ENCODE measurements at places on chromosomes 5 and 9. TPM values are rescaled to one million over a fixed set of nuclear protein-coding genes. Genes with fewer than 3 reads are reported as not detected.

- DNase-seq = no peak
Measured at GRCh38 chr5:95973793-95974325, 12.2 kb upstream of the ELL2 start.

DNA sequence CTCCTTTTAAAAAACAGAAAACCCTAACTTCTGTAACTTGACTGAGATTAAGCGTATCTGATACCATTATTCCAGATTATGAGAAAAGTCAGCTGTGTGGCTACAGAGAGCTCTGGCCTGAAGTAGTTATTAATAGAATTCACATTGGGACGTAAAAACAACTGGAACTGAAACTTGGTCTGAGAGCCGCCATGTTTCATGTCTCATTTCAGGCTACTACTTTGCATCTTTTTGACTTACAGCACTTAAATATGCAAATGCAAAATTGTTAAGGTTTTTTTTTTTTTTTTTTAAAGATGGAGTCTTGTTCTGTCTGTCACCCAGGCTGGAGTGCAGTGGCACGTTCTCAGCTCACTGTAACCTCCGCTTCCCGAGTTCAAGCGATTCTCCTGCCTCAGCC, 25.2 kb downstream of the MAP3K1 start:
- no peak for DNase-seq

DNA sequence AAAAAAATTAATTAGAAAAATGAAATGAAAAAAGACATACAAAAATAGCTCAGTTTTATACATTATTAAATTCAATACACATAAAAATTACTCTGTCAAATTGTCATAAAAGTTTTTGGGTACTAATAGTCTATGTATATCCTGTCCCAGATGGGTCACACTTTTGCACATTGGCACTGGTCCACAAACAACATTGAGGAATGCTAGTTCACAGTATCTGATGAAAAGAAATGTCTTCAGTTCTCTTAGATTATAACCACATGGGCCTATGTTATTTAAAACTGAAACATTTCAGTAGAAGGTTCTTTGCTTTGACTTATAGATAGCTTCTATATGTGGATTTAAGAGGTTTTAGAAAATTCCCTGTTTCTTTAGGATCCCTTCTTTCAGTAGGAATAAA, 39.8 kb downstream of the LNPEP start:
- no peak for DNase-seq

Gene C9orf153
- total RNA-seq = 0.23 TPM

GRCh38 chr5:39218482-39219402, 621 bp downstream of the FYB1 start:
- no peak for DNase-seq

GRCh38 chr5:8349855-8350254, 480.9 kb downstream of the MTRR start:
- no peak for DNase-seq

Gene CARTPT
- total RNA-seq = not detected

Gene TEX48
- total RNA-seq = not detected

DNA sequence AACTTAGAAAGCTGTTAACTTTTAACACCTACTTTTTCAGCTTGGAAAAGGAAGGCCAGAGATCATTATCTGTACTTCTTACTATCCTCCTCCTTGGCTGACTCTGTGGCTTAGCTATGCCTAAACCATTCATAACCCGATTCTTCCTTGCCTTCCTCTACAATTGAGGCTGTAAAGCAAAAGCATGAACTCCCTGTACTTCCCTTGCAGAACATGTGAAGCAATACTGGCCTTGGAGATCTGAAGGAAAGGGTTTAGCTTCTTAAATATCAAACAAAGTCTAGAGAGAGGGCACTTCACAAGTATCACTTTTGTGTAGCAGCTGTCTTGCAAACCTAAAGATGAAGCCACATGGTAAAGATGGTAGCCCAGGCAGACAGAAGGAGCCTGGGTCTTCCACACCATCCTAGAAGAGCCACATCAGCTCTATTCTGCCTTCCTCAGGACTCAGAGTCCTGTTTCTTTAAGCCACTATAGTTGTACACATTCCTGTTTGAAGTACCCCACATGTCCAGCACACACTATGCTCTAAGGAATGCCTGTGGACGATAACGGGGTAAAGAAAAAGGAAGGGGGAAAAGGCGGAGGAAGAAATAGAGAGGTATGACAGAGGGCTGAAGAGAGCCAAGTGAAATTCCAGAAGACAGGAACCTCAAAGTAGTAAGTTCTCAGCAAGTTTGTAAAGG, 169.2 kb downstream of the SLIT3 start:
- DNase-seq = no peak

- DNase-seq = peak; percentile 69
Measured at GRCh38 chr9:14428781-14429230, 114.9 kb upstream of the NFIB start.

Gene CDHR2
- 0.35 TPM for total RNA-seq

Gene IFNK
- total RNA-seq = not detected

Gene TMEM171
- 0.43 TPM for total RNA-seq

GRCh38 chr5:6480133-6481051, 31.7 kb downstream of the UBE2QL1 start:
- no peak for DNase-seq

GRCh38 chr5:33850100-33850594, 41.6 kb downstream of the ADAMTS12 start:
- DNase-seq = no peak

GRCh38 chr5:120101771-120102170, 362.3 kb upstream of the PRR16 start:
- no peak for DNase-seq

DNA sequence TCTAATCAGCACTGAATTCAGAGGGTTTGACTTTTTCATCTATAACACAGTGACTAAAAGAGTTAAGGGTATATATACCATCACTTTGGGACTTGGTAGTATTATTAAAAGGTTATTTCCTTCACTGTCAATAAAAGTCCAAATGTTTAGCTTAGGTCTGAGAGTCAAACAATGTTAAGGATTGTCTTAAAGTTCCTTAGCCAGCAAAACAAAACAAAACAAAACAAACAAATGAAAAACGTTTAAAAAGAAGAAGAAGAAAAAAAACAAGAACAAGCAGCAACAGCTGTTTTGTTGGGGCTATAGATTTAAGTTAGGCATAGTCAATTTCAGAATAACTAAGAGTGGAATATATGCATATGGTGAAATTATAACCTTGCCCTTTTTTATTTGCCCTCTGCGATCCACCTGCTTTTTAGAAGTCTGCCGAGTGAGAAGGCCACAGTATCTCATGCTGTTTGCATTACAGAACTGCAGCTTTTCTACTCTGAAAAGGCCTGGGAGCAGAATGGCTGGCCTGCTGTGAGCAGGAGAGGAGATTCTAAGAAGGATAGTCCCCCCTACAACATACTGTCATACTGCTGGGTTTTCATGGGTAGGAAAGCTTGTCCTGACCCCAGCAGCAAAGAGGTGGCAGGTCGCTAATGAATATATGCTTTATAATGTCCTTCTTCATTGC, 141.7 kb downstream of the NTRK2 start:
- DNase-seq = no peak

GRCh38 chr5:124902097-124902821, 155.8 kb upstream of the ZNF608 start:
- DNase-seq = no peak

DNA sequence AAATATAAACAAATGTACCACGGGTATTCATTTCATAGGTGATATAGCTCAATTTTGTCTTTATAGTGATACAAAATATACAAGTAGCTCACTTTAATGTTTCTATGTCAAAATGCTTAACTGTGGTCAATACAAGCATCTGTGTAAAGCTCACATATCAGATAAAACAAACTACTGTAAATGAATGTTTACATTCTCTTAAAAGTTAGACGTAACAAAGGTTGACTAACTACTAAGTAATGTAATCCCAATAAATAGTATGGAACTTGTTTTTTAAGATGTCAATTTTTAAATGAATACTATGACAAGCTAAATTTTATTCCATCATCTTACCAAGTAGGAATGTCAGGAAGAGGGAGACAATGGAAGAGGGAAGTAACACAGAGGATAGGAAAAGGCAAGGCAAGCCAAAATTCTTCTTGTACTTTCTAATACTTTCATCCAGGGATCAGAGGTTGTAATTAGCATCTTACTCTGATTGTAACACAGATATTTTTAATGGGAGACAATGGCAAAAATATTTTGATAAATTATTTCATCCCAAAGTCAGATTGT, 105.5 kb downstream of the STRBP start:
- DNase-seq = no peak

GRCh38 chr5:135170500-135170899, 136.5 kb upstream of the PITX1 start:
- DNase-seq = no peak

Gene CTXN3
- total RNA-seq = not detected

DNA sequence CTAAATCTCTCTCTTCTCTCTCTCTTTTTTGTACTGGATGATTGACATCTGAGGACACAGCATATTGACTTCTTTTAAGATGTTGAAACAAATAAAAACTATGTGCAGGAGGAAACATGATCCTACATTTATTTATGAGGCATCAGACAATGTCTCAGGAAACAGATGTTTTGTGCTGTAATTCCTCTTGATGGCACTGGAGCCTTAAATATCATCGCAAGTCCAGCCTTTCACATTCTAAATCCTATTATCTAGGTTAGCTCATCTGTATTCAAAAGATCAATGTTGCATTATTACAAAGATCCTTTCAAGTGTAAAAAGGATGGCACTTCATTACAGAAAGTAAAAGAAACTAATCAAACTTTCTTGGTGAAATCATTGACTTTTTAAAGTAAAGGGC, 63.9 kb downstream of the MAT2B start:
- DNase-seq = no peak

- peak; percentile 67 for DNase-seq
Measured at GRCh38 chr9:841371-842209, at the start of gene DMRT1. DMRT1 (plus strand) TSS chr9:841697; CDS start chr9:841839, 142 bp downstream.

Gene FGF1
- 1.8 TPM for total RNA-seq

Data from upper lobe of right lung (tissue), 1 donor.